ENCODE measurements at places on chromosomes 6 and 20.

DNA sequence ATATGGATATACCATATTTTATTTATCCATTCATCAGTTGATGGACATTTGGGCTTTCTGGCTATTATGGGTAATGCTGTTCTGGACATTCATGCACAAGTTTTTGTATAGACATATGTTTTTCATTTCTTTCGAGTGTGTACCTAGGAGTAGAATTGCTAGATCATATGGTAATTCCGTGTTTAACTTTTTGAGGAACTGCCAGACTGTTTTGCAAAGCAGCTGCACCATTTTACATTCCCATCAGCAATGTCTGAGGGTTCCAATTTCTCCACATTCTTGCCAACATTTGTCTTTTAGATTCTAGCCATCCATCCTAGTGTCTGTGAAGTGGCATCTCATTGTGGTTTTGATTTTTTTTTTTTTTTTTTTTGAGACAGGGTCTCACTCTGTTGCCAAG is 20.8 kb downstream of the SRC start:
- DNase-seq: no peak

DNA sequence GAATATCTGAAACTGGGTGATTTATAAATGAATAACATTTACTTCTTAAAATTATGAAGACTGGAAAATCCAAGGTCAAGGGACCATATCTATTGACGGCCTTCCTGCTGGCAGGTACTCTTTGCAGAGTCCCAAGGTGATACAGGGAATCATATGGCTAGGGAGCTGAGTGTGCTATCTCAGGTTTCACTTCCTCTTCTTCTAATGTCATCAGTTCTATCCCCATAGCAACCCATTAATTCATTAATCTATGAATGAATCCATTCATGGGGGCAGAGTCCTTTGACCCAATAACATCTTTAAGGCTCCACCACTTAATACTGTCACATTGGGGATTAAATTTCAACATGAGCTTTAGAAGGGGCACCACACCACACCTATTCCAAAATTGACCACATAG is 772.0 kb downstream of the HACE1 start:
- no peak for DNase-seq

GRCh38 chr6:54654381-54654780 is 192.2 kb upstream of the FAM83B start:
- no peak for DNase-seq

- peak; percentile 52 for DNase-seq
Observed at GRCh38 chr6:101011186-101011585, 130.1 kb upstream of the ASCC3 start.

DNA sequence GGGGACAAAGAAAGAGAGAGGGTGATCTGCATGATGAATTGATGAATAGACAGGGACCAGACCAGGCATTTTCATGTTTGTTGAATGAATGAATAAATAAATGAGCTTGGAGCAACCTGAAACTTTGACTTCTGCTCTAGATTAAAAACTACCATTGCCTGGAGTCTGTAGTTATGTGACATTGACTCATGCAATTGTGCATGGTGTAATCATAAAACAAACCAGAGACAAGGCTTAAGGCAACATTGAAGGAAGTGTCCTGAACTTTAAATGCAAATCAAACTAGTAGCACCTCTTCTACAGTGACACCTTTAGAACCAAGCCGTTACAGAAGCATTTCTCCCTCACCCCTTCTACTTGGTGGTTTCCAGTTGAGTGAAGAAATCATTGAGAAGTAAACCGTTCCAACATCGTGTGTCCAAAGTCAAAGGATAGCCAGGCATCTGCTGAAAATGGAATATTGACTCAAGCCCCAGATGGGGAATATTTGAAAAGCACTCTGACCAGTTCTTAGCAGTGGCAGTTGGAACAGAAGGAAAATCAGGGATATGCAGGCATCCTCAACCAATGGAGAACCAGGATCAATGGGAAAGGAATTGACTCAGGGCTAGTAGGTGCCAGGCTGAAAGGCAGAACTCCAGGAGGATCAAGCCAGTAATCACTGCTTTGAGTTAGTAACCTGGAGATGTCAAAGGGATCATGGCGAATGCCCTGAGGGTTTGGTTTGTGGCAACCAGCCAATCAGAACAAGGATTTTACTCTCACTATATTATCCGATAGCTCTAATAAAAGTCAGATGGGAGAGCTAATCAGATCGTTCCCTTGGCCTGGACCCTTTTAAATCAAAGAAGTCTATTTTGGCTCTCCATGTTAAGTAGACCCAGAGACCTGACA is 171.2 kb upstream of the TSHZ2 start:
- DNase-seq: peak; percentile 29

GRCh38 chr6:99603421-99604165 is 3.0 kb upstream of the PRDM13 start:
- no peak for DNase-seq

DNA sequence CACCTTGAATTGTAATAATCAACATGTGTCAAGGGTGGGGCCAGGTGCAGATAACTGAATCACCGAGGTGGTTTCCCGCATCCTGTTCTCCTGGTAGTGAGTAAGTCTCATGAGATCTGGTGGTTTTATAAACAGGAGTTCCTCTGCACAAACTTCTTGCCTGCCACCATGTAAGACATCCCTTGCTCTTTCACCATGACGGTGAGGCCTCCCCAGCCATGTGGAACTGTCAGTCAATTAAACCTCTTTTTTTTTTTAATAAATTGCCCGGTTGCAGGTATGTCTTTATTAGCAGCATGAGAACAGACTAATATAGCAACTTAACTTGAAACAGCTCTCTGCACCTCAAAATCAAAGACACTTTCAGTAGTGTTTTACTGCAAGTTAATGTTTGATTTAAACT is 121.6 kb downstream of the OGFRL1 start:
- DNase-seq: peak; percentile 92

DNA sequence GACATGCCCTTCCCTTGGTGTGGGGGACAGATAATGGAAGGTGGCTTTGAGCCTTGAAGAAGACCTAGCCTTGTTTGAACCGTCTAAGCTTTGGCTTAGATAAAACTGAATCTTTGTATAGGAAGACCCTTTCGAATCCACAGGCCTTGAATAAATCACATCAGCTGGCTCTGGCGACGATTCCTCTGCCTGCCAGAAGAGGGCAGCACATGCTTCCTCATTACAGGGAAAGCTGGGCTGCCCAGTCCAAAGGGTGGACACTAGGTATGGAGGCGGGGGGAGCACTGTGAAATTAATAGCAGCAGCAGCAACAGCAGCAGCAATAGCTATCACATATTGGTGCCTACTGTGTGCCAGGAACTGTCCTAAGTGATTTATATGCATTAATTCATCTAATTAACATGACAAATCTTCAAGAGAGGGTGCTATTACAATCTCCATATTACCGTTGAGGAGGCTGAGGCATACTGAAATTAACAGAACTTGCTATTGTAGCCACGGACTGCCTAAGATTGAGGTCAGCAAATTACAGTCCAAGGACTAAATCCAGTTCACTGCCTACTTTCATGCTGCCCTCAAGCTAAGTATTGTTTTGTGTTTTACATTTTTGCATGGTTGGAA is 85.1 kb downstream of the CLIC5 start:
- peak; percentile 59 for DNase-seq

DNA sequence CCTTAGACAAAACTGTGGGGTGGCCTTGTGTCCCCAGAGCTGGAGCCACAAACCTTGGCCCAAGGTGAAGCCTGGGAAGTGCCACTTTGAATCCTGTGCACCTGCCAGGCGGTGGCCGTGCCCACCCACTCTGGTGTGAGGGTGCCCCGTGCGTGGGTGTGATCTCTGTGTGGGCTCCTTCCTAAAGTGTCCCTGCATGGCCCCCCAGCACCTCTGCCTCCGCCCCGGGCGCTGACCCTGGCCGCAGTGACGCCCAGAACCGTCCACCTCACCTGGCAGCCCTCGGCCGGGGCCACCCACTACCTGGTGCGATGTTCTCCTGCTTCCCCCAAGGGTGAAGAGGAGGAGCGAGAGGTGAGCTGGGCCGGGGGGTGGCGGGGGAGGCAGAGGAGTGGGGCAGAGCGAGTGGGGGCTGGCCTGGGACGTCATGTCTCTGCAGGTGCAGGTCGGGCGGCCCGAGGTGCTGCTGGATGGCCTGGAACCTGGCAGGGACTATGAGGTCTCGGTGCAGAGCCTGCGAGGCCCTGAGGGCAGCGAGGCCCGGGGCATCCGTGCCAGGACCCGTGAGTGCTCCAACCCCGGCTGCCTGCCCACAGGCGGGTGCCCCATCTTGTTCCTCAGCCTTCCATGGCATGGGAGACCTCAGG is 18.3 kb downstream of the COL20A1 start:
- no peak for DNase-seq

GRCh38 chr6:158661156-158661685 is 11.4 kb downstream of the SYTL3 start:
- DNase-seq: peak; percentile 58

- DNase-seq: peak; percentile 74
Observed at GRCh38 chr20:44714701-44715498, at the start of gene CCN5. TSS of gene CCN5 (plus strand) at chr20:44715369. CDS start at chr20:44715391, 22 bp downstream.

DNA sequence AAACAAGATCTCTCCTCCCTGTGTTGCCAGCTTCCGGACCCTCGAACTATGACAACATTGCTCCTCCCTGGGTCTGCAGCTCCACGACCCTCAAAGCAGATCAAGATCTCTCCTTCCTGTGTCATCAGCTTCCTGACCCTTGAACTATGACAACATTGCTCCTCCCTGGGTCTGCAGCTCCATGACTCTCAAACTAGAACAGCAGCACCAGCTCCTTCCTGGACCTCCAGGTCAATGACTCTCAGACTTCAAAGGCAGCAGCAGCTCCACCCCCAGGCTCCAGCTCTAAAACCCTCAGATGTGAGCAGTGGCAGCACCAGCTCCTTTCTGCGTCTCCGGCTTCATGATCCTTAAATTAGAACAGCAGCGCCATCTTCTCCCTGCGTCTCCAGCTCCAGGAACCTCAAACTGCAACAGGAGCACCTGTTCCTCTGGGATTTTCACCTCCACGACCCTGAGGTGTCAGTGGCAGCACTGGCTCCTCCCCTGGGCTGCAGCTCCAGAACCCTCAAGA is 341.0 kb upstream of the SULF2 start:
- no peak for DNase-seq

- peak; percentile 82 for DNase-seq
Observed at GRCh38 chr6:72798196-72798595, 176.3 kb downstream of the KCNQ5 start.

GRCh38 chr6:10479939-10480700 is 41.0 kb upstream of the GCNT2 start:
- no peak for DNase-seq

DNA sequence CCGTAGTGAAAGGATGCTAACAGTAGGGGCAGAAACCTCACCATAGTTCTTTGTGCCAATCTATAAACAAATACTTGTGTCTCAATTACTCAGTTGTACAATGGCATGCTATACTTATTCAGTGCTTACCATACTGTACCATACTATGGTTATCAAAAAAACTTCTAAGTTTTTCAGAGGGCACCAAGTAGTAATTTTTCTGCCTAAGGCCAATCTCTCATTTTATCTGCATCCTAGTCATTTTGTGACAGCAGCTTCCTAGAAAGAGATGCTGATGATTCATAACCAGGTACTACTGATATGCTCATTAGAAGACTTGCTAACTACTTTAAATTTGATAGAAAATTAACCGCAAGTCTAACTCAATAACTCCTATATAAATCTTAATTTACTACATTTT is 42.9 kb downstream of the TMEM244 start:
- DNase-seq: no peak

DNA sequence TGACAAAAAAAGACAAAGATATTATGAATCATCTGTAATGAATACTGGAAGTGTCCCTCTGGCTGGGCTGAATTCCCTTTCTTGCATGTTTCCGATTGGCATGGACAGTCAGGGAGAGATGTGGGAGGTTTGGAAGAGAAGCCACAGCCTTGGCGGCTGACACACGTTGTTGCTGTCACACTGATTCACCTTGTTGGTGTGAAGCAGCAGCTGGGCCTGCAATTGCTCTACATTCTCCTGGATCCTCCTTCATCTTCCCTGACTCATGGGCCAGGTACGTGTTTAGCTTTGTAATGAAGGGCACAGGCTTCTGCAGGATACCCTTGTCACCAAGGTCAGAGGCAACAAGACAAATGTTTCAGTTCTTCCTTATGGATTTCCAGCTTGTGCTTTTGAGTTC is 13.4 kb upstream of the SMIM8 start:
- DNase-seq: peak; percentile 57

DNA sequence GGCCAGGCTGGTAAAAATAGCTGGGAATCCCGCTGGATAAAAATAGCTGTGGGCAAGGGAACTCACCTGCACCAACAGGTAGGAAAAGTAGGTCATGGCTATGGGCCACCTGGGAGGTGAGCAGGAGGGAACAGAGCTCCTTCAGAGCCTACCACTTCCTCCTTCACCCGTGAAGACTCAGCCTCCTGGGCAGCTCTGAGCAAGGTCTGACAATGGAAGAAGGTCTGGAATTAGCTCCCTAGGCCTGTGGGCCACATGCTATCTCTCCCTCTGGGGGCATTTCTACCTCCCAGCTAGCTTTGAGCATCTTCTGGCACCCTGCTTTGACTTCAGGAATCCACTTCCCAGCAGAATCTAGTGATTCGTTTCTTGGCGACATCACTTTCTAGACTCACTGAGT is 153.9 kb downstream of the MRPL14 start:
- DNase-seq: peak; percentile 51

GRCh38 chr20:37209661-37210314 is 30.4 kb upstream of the MROH8 start:
- peak; percentile 69 for DNase-seq

DNA sequence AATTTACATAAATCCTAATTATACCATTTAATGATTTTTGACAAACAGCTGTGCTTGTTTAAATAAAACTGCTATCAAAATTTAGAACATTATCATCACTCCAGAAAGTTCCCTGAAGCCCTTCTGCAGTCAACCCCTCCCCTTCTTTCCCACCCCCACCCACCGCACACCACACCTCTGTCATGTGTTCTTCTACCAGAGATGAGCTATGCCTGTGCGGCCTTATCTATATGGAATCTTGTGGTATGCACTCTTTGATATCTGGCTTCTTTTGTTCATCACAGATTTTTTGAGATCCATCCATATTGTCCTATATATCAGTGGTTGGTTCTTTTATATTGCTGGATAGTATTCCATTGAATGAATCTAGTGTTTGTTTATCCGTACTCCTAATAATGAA is 7.2 kb downstream of the MYLIP start:
- DNase-seq: no peak

- DNase-seq: no peak
Observed at GRCh38 chr6:53360093-53360912, 11.6 kb upstream of the ELOVL5 start.

- peak; percentile 99 for DNase-seq
Observed at GRCh38 chr6:63527658-63528514, 44.4 kb upstream of the LOC128125822 start.

DNA sequence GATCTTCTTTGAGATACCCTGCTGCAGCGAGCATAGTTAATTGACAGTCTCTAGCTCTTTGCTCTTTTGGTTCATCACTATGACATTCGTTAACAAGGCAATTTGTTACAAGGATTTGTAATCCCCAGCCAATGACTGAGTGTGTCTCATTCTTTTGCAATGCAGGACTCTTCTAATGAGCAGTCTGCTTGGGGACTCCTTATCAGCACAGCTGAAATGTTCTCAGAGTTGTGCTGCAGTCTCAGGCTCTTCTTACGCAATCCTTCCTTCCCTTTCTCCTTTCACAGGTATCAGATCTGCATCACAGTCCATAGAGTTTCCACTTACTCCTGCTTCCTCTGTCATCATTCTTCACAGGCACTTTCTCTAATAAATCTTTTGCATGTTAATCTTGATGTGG is 161.2 kb upstream of the OGFRL1 start:
- DNase-seq: no peak
